CD4-positive, alpha-beta T cell treated with Interleukin-6 at 100 ng/mL for 8 hours (primary cell): ENCODE measurements at places on chromosomes 1 and 21.
A peak's percentile ranks its signal among the peaks of the same experiment; 100 is the strongest.

DNA sequence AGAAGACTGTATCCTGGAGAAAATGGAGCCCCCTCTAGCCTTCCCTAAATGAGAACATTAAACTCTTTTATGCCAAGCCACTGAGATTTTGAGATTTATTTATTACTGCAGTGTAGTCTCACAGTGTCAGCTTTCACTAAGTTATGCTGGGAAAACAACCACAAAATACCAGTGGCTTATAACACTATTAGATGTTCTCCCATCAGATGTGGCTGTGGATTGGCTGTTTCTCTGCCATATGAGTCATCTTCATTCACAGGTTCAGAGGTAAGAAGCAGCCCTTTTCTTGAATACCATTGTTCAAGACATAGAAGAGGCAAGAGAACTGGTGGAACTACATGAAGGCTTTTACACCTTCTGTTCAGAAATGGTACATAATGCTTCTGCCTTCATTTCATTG is 32.1 kb upstream of the ST6GALNAC5 start:
- DNase-seq: no peak

DNA sequence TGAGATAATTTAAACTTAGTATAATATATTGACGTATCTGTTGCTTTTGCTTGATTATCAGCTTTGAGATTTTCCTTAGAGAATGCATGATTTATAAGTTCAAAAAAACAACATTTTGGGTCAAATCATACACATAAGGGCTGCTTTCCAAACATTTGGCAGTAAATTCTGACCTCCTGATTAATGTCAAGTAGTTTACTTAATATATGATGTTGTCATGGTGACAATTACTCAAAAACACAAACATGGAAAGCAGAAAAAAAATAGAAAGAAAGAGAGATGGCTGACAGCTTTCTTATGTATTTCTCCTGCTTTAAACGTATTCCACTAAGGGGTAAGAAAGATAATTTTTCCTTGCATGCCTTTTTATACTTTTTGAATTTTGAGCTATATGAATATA is 258.2 kb upstream of the C1orf105 start:
- DNase-seq: no peak

DNA sequence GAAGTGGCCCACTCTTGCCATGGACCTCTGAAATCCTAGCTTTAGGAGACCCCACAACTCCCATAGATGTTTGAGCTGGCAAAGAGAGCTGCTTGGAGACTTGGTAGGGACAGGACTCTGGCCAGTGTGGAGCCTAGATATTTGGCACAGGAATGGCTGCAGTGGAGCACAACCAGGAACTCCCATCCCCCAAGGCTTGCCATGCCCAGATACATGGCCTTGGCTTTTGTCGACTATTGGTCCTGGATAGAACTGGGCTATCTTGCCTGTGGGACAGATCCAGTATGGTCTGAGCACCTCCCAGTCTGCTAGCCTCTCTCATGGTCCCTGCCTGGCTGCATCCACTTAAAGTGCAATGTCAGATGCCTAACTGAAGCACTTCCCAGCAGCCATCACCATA is 7.8 kb upstream of the GBP2 start:
- no peak for DNase-seq

DNA sequence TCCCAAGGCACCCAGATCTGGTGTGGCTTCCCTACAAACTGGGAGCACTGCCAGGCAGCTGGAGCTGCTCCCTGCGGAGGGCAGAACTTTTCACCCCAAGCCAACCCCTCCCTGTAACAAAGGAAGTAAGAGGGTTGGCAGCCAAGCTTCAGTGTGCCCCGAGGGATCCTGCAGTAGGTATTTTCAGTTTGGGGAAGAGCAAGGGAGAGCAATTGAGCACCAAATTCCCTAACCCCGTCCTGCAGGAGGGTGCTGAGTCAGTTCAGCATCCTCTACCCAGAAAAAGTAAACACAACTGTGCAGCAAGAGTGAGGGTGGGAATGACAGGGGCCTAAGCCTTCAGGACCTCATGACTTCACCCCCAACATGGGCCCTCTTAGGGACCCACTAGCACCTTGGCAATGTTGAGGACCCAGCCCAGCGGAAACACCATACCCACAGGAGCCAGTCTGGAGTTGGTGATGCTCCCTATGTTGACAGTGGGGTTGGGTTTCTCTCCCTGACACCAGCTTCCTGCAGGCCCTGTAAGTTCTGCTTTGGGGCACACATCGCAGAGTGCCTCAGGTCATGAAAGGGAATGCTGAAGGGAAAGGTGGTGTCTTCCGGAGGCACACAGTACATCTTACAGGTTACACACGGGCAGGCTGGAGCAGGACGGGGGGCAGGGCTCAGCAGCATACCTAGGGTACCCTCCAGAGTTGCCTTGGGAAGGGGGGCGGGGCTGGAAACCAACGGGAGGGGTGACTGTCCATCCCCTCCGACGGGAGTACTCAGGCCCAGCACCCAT is 14.8 kb downstream of the SH3BP5L start:
- DNase-seq: no peak

DNA sequence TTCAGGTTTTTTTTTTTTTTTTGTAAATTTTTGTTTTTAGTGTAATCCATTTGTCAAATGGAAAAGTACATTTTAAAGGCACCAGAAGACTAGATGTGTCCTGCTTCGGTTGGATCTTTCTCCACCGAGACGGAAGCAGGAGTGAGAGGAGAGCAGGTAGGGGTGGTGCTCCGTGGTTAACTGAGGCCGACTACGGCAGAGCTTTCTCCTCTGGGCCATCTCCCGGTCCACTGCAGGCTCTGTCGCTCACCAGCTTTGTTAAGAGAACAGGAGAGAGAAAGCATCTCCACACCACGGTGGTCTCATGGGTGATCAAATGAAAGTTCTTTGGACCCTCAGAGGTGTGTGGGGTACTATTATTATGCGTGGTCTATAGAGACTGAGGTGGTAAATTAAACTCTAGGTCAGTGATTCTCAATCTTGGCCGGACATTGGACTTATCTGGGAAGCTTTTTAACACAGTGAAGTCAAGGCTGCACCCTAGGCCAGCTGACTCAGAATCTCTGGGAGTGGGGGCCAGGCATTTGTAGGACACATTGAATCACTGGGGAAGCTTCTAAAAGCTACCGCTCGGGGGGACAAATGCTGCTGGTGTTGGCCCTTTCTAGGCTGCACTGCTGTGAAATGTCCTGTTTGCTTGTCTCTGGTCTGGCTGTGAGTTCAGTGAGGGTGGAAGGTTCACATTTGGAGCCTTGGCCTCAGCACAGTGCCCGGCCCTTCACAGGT is 25.0 kb downstream of the ABCA4 start:
- DNase-seq: no peak

GRCh38 chr1:188302746-188303145 is 1474.0 kb downstream of the PLA2G4A start:
- DNase-seq: no peak

DNA sequence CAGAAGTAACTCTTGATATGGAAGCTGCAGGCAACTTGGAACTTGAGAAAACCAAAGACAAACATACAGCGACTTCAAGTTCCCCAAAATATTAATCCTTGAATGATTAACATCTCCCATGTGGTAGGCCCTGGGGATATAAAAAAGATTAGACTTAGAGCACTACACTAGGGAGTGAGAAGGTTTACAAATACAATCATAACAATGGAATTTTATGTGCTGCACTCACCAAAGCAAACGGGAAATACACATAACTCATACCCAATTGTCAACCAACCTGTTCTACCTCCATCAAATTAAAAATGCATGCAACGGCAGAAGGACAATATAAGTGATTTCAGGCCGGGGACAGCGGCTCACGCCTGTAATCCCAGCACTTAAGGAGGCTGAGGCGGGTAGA is 3.7 kb downstream of the SMYD3 start:
- no peak for DNase-seq

DNA sequence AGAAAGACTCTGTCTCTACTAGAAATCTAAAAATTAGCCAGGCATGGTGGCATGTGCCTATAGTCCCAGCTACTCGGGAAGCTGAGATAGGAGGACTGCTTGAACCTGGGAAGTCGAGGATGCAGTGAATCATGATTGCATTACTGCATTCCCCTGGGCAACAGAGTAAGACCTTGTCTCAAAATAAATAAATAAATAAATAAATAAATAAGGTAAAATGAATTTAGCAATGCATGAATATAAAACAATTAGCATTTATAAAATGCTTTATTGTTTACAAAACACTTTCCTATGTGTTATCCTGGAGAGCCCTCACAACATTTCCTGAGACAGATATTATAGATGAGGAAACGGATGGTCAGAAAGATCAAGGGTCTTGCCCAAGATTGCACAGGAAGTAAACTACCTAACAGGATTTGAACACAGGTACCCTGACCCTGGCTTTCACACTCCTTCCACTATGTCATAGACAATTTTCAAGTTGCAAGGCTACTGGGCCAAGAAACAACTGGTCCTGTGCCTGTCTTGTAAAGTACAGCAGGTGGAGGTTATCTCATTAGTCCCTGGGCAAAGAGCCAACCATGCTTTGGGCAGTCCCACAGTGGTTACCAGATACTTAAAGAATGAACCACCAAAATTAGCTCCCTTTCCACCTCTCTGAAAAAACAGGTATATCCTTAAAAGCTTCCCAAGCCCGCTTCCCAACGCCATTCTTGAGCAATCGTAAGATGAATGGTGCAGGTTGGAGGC is 15.4 kb upstream of the VSIG8 start:
- no peak for DNase-seq

- no peak for DNase-seq
These were observed at the start of gene BCAR3 for GRCh38 chr1:93681101-93681988. Gene BCAR3, minus strand, starts transcription at chr1:93681837. Its CDS starts 6,907 bp downstream, at chr1:93674930.

- no peak for DNase-seq
These were observed 17.5 kb upstream of the ZFP69B start for GRCh38 chr1:40432644-40433390.

- no peak for DNase-seq
These were observed 21.9 kb downstream of the LRRC8D start for GRCh38 chr1:89842567-89843272.

DNA sequence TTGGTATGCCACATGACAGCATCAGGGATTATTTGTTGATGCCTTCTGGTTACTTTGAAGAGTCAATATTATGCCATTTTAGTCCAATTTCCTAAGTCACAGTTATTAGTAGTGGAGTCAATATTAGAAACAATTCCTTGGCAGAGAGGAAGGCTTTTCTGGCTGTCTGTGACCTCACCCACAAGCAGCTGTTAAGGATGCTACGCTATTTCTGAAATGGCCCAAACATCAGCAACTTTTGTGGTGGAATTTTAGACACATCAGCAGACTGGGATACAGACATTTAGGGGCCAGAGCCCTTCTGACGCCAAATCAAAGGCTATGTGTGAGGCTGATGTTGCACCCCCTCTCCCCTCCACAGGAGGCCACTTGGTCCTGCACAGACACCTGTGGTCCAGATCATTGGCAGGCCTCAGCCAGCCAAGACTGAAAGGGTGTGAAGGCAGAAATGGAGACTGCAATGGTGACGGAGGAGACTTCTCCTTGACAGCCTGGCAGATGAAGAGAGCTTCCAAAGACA is 9.2 kb upstream of the RXRG start:
- DNase-seq: no peak

- no peak for DNase-seq
These were observed 15.0 kb upstream of the PLEKHM2 start for GRCh38 chr1:15669074-15669473.

DNA sequence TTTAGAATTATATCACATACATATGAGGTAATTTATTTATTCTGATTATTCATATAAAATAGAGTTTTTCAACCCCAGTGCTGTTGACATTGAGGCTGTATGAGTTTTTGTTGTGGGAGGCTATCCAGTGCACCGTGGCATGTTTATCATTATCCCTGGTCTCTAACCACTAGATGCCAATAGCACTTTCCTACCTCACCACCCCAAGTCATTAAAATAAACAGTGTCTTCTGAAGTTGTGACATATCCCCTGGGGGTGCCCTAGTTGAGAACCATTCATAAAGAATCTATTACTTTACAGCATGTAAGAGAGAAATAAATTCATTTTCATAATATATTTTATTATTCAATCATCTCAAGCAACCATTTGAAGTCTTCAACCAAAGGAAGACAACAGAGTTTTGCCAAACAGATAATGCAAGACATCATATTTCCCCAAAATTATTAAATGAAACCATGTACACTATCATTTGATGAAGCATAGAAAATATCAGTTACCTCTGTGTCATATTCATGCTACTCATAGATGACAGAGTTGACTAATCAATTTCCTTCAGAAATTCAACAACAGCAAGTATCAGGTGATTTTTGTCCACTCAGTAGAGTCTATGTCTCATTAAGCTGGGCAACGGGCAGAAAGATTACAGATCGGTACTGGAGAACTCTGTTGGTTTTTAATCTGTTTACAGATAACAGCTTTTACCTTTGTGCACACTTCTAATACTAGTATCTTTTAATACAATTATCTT is 39.5 kb upstream of the RGS1 start:
- DNase-seq: no peak

DNA sequence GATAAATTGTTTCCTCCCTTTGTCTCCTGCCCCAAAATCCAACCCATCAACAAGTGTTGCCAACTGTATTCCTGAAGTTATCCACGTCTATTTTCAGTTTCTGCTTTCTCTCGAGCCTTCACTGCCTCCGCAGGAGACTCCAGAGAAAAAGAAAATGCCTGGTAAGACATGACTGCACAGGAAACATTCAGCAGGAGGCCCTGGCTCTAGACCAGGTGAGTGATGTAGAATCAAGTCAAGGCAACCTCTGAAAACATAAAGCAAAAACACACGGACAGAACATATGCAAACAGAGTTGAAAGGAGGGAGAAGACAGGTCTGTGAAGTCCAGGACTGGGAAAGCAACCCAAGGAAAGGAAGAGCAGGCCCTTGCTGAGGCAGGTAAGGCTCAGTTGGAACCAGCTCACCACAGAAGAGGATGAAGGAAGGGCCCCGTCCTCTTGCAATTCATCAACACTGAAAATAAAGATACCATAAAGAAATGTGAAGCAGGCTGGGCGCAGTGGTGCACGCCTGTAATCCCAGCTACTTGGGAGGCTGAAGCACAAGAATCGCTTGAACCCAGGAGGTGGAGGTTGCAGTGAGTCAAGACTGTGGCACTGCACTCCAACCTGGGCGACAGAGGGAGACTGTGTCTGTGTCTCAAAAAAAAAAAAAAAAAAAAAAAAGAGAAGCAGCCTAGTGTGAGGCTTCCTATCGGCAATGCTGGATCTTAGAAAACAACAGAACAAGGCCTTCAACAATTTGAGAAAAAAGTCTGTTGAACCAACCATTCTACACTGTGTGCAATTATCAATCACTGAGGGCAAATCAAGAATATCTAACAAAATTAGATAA is 8.8 kb downstream of the NOL9 start:
- peak; percentile 38 for DNase-seq

GRCh38 chr21:27448960-27449359 is 482.1 kb upstream of the ADAMTS5 start:
- no peak for DNase-seq

GRCh38 chr1:245255783-245256182 is 101.0 kb downstream of the KIF26B start:
- DNase-seq: no peak

DNA sequence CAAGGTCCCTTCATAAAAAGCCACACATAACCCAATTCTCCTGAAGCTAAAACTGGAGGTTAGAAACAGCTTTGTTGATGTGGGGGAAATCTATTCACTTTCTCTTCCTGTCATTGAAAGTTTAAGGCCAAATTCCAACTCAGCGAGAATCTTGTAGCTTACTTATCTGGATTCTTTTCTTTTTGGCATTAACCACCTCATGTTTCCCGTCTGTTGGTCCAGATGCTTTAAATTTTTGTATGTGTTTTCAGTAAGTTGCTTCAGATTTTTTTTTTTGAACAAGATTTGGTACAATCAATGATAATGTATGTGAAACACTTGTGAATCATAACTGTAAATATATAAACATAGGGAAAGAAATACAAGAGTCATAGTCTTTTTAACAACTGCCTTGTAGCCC is 33.7 kb upstream of the NEK7 start:
- no peak for DNase-seq
